ENCODE measurements at places on chromosomes 11 and 22.

GRCh38 chr22:32828150-32828549 lies 26.6 kb downstream of the TIMP3 start:
- no peak for DNase-seq

DNA sequence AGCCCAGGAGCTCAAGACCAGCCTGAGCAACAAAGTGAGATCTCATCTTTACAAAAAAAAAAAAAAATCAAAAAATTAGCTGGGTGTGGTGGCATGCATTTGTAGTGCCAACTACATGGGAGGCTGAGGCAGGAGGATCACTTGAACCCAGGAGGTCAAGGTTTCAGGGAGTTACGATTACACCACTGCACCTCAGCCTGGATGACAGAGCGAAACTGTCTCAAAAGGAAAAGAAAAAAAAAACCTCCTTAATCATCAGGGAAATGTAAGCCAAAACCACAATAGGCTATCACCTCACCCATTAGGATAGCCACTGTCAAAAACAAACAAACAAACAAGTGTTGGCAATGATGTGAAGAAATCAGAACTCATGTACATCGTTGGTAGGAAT lies 13.4 kb downstream of the DGCR2 start:
- no peak for DNase-seq

DNA sequence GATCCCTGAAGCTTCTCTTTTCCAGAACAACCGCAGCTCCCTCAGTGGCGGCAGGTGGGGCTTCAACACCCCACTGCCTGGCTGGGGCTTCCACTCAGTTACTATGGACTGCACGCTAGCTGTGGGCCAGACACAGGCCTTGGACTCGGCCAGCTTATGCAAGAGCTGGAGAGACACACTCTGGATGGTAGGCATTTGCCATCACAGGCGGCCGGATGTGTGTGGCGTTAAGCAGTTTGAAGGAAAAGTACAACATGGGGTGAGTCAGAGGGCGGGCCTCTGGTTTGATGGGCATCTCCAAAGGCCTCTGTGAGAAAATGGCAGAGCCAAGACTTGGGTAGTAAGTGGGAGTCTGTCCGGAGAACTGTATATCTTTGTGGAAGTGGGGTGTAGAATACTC lies 17.6 kb downstream of the KCNJ4 start:
- no peak for DNase-seq

DNA sequence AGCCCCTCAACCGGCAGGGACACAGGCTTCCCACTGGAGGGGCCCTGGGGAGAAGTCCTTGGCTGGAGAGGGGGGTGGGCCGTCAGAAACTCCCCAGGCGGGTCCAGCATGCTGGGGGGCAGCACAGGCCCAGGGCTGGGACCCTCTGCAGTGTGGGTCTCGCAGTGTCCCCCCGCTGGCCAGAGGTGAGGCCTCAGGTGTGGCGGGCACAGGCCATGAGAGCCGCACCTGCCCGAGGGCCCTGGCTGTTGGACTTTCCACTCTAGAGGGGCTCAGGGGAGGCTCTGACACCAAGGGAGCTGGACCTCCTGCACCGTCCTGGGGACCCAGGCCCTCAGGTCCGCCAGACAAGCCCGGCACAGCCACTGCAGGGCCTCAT lies 10.7 kb upstream of the PIM3 start:
- DNase-seq, result no peak

DNA sequence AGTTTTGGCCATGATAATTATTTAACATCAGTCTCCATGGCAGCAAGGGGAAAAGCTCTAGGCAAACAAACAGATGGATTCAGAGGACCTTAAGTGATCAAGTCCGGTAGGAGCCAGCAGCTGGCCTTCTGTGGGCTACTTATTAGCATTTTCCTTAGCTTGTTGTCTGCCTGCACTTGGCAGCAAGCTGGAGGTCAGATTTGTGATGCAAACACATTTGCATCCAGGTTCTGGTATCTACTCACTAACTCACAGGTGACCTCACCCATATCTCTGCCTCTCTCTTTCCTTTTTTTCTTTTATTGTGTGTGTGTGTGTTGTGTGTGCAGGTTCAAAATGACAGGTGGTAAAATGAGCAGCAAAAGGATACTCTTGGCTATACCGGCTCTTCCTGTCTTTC lies 32.3 kb downstream of the ARHGAP42 start:
- no peak for DNase-seq

DNA sequence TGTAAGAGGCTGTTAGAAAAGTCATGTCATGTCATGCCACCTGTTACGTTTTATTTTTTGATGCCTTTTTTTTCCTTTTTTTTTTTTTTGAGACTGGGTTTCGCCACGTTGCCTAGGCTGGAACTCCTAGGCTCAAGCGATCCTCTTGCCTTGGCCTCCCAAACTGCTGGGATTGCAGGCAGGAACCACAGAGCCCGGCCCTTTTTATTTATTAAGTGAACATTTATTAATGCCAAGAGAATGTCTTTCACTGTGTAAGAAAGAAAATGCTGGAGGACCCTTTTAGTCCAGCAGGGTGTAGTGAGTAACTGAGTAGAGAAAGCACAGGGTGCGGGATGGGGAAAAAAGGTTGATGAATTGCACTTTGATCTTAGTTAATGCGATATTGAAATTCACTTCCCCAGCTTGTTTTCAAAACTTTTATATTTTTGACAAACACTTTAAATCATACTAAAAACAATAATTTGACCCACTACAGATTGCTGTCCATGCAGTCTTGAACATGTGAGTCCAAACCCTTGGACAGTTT lies 2.3 kb upstream of the XBP1 start:
- DNase-seq, result no peak

GRCh38 chr11:118311518-118311917 lies 7.0 kb downstream of the CD3E start:
- DNase-seq, result no peak

DNA sequence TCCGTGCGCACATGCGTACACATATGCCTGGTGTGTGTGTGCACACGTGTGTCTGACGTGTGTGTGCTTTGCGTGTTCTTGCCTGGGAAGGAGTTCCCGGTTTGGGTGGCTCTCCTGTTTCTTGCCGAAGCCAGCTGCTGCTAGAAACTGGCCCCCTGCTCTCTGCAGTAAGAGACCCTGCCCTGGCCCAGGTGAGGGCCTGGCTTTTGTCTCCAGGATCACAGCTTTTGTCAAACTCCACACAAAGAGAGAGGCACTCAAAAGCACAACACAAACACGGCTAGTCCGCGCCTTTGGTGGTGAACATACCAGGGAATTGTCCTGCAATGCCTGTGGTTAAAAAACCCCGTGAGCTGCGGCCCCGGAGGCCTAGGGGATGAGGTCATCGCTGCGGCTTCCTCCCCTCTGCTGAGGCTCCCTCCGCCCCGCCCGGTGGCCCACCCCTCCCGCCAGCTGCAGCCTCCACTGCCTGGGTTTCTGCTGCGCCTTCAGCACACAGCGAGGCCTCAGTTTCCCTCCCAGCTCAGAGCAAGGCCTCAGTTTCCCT lies 88.9 kb downstream of the KCNQ1 start:
- no peak for DNase-seq

DNA sequence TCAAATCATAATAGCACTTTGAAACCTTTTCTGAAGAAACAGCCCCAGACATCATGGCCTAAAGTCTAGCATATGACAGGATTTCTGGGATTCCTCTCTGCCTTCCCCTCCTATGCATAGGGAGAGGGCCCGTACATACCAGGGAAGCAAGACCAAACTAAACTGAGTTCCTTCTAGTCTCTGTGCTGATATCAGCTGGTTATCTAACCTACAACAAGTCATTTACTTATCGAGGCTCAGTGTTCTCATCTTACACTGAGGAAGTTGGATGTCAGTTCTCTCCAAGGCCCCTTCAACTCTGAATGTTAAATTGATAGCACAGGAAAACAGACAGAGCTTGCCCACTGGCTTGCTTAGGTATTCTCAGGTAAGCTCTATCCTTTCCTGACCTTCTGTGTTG lies 17.0 kb upstream of the GRIK4 start:
- DNase-seq, result no peak

- no peak for DNase-seq
These were observed 27.7 kb upstream of the MUC5B start for GRCh38 chr11:1194977-1195681.

- DNase-seq, result no peak
These were observed 1.6 kb downstream of the TRIM68 start for GRCh38 chr11:4606231-4607015.
